ENCODE measurements at places on chromosomes 13 and 19. TPM values are rescaled to one million over a fixed set of nuclear protein-coding genes. Genes with fewer than 3 reads are reported as not detected.

DNA sequence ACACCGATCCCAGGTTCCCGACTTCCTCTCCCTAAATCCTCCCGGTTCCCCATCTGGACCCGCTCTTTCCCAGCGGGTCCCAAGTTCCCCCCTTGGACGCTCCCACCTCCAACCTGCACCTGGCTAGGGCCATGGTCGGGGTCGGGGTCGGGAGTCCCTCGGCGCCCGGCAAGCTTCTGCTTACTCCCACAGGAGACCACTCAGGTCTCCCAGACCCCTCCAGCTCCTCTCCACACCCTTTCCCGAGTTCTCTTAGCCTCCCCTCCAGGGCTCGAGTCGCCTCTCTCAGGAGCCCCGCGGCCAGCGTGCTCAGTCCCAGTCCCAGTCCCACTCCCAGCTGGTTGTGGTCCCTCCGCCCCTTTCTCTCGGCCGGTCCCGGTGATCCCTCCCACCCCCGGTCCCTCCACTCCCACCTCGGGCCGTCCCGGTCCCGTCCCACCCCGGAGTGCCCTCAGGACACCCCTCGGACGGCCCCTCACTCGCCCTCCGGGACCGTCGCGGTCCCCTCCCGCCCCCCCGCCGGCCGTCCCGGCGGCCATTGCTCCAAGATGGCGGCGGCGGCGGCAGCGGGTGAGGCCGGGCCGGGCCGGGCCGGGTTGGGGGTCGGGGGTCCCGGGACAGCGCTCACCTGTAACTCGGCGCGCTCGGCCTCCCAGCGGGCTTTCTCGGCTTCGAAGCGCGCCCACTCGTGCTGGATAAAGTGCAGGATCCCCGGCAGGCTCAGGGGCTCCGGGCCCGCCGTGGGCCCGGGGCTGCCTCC is at the start of gene FKRP:
Gene FKRP (plus strand): TSS at position 537 of the 760 bp plus-strand sequence. CDS start 9,394 bp downstream, outside the sequence.
- peaks cover 16% of the 10 kb centered on the region for H3K36me3 ChIP-seq
- H3K27me3 ChIP-seq = no peaks in the 10 kb centered on the region
- peak within 1 kb of the TSS; percentile 98 for H3K4me3 ChIP-seq
- peaks cover 10% of the 10 kb centered on the region for H3K4me1 ChIP-seq

GRCh38 chr19:33752018-33752800 is 44.5 kb upstream of the KCTD15 start:
- no peak for DNase-seq
- H3K27ac ChIP-seq = no peak overlapping the region
- no peaks in the 10 kb centered on the region for H3K27me3 ChIP-seq
- no peak overlapping the region for H3K4me3 ChIP-seq
- no peaks in the 10 kb centered on the region for H3K36me3 ChIP-seq

- no peaks in the 10 kb centered on the region for H3K27me3 ChIP-seq
- H3K36me3 ChIP-seq = peaks cover 2% of the 10 kb centered on the region
- H3K4me1 ChIP-seq = peaks cover 13% of the 10 kb centered on the region
- no peak overlapping the region for H3K4me3 ChIP-seq
- peak; percentile 34 for DNase-seq
Observed at GRCh38 chr13:113814435-113814821, 49.4 kb downstream of the GAS6 start.

- H3K36me3 ChIP-seq = no peaks in the 10 kb centered on the region
- no peaks in the 10 kb centered on the region for H3K27me3 ChIP-seq
- DNase-seq = no peak
- H3K4me1 ChIP-seq = no peaks in the 10 kb centered on the region
Observed at GRCh38 chr13:91824416-91824815, 426.0 kb downstream of the GPC5 start.

- H3K4me3 ChIP-seq = no peak overlapping the region
- H3K36me3 ChIP-seq = no peaks in the 10 kb centered on the region
Observed at GRCh38 chr19:46530636-46531035, 35.0 kb upstream of the PNMA8B start.

DNA sequence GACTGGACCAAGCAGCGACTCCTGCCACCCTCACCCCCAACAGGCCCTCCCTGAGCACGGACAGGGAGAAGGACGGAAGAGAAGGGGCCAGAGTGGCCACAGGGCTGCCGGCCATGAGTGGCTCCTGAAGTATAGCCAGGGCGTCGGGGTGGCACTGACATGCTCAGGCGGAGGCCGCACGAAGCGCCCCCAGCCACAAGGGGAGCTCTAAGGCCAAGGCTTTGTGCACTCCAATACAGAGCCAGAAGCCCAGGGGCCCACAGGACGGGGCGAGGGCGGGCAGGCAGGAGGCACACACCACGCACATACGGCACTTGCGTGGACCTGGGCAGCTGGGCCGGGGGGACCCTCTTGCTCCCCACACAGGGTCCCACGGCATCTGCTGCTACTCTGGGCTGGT is 52.0 kb downstream of the KLF2 start:
- no peaks in the 10 kb centered on the region for H3K27me3 ChIP-seq
- no peak overlapping the region for H3K27ac ChIP-seq
- H3K4me1 ChIP-seq = peaks cover 10% of the 10 kb centered on the region
- no peak overlapping the region for H3K4me3 ChIP-seq

DNA sequence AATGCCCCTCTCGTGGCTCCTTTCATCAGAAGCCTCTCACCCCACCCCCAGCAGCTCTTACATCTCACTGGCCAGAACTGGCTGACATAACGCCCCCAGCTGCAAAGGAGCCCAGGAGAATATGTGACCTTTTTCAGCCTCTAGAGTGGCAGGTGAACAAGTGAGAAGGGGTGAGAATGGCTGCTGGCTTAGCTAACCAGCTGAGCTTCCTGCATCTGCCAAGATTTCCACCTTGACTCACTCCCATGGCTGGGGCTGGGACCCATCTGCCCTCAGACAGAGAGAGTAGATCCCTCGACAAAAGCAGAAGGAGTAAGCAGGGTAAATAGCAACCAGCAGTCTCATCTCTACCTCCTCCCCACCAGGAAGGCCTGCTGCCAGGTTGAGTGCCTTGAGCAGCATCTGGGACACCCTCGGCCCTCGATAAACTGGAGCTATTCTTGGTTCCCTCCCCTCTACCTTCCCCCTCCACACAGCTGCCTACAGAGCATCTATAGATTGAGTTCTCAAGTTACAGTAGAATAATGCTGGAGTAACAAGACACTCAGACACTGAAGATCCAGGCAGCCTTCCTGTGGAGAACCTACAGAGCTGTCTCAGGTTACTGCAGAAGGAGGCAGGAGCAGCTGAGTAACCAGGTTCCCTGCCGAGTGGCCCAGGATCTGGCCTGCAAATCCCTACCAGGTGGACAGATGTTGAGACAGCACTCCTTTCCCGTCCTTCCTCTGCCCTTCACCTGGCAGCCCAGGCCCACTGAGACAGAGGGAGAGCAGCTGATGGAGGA is 15.5 kb downstream of the KASH5 start:
- H3K4me3 ChIP-seq = no peak overlapping the region
- no peak overlapping the region for H3K27ac ChIP-seq
- peaks cover 38% of the 10 kb centered on the region for H3K27me3 ChIP-seq
- H3K36me3 ChIP-seq = no peaks in the 10 kb centered on the region
- peaks cover 6% of the 10 kb centered on the region for H3K4me1 ChIP-seq

Gene POLR1D
- 65.4 TPM for total RNA-seq

Gene VSTM2B
- not detected for total RNA-seq

Gene ABHD17A
- 31.9 TPM for total RNA-seq

Gene RFPL4A
- not detected for total RNA-seq
